ENCODE measurements at places on chromosomes 5 and 9. TPM values are rescaled to one million over a fixed set of nuclear protein-coding genes. Genes with fewer than 3 reads are reported as not detected.

GRCh38 chr5:36108758-36109460 is 42.2 kb upstream of the UGT3A2 start:
- DNase-seq = no peak

Gene OTULINL
- polyA plus RNA-seq = 10.9 TPM

DNA sequence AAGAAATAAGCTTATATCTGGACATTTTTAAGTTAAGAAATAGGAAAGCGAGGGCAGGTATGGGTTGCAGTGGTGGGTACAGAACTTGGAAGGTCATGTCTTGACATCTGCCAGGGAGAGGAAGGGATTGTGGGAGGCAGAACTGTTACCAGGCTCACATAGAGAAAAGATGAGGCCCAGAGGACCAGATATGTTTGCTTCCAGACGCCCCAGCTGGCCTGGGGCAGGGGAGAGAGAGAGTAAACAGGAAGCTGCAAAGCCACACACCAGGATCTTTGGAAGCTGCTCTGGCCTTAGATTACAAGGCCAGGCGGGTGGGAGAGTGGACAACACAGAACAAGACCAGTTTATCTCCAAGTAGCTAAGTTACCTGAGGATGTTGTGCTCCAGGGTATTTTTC is 71.2 kb downstream of the MARCHF11 start:
- DNase-seq = no peak

GRCh38 chr9:76417394-76417793 is 23.2 kb upstream of the RFK start:
- no peak for DNase-seq

DNA sequence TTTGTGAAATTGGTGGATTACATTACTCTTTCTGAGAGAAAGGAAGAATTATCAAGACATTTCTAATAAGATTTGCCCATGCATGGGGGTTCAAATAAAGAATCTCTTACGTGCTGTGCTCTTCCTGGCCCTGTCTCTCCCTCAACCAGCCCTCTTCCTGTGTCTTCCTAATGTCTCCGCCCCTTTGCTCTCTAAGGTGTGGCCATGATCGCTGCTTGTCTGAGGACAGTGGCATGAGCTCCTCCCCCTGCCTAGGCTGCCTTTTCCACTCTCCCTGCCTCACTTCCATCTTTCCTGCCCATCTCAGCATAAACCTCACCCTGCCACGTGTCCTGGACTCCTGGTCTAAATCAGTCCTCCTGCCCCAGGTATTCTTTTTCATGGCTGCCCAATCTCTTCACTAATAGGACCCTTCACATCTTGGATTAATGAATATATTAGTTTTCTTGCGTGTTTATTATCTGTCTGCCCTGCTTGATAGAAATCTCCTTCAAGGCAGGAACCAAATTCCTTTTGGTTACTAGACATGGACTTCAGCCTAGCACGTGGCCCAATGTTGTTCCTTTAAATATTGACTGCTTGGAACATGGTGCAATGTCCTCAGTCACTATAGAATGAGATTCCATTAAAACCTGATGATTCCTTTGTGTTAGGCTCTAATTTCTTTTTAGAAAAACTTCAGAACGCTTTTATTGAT is 122.3 kb downstream of the MTRR start:
- no peak for DNase-seq

Measured in left kidney (tissue), 8 donors.